ELR (cell line): ENCODE measurements at places on chromosomes 16 and 17.

GRCh38 chr17:39674702-39675389 is 6.6 kb downstream of the PNMT start:
- DNase-seq, result no peak

DNA sequence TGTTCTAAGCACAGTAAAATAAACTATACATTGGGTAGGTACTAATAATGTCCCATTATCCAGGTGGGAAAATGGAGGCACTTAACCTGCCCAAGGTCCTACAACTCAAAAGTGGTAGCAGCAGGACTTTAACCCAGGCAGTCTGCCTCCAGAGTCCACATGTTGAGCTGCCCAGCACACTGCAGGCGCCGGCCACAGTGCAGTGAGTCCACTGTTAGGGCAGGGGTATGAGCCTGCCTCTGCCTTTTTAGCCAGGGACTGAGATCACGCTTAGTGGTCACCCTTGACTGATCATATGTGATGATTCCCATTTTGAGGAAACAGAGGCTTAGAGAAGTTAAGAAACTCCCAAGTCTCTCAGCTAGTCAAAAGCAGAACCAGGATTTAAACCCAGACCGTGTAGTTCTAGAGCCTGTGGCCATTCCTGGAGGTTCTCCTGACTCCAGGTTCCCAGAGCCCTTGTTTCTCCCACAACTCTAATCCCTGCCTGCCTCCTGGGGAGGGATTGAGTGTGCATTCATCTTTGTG is 8.4 kb downstream of the CES1 start:
- no peak for DNase-seq

DNA sequence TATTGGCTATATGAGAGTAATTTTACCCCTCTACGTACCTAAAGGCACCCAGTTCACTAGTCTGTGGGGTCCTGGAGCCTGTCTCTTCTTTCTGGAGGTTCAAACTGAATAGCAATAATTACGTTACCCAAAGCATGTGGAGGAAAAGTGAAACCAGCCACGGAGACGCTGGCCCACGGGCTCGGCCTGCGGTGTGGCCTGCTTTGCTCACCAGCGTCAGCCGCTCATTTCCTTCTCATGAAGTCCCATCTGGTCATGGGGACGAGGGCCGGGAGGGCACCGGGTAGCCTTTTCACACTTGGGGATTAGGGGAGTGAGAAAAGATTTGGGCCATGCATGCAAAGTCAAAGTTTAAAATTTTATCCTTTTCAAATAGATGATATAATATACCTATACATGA is 26.9 kb downstream of the ELAC2 start:
- no peak for DNase-seq

DNA sequence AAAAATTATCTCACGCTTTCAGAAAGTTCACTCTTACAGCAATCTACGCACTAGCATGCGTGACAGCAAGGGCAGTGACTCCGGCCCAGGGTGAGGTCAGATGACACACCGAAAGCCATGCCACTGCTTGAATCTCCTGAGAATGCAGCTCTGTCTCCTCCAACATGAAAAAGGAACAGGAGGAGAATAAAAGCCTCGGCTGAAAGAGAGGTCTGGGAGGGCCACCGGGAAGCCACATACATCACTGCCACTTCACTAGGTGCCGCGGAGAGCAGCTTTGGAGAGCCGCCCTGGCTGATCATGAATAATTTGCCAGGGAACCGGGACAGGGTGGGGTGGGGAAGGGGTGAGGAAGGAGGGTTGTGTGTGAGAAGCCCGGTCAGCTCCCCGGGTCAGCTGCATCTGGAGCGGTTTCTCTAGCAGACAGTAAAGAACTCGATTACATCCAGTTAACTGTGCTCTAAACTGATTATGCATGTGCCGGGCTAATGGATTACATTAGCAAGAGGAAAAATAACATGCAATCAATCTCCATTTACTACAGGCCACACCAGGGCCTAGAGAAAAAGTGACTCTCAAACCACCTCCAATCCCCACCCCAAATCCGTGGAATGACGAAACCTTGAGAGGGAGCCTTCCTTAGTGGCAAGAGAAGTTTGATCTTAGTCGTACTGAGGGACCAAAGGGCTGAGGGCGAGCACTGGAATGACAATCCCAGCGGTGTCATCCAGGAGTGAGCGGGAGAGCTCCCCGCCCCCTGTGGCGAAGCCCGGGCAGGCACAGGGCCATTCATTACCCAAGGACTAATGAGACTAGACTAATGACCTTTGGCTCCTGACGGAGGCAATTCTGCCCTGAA is 100.3 kb downstream of the ZFHX3 start:
- no peak for DNase-seq

DNA sequence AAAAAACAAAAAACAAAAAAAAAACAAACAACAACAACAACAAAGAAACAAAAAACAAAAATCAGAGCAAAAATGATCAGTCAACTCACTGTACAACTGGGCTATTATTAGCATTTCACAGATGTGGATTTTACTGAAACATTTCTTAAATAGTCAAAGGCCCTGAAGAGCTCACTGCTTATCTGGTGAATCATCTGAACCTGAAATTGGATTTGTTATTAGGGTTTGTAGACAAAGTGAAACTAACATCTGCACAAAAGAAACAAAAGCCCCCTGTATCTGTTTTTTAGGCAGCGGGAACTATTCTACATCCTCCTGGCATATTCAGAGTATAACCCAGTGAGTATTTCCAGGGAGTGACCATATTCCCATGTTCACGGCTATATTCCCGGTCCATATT is 32.6 kb upstream of the KSR1 start:
- no peak for DNase-seq

GRCh38 chr17:11318207-11318606 is 77.2 kb downstream of the SHISA6 start:
- DNase-seq, result no peak

DNA sequence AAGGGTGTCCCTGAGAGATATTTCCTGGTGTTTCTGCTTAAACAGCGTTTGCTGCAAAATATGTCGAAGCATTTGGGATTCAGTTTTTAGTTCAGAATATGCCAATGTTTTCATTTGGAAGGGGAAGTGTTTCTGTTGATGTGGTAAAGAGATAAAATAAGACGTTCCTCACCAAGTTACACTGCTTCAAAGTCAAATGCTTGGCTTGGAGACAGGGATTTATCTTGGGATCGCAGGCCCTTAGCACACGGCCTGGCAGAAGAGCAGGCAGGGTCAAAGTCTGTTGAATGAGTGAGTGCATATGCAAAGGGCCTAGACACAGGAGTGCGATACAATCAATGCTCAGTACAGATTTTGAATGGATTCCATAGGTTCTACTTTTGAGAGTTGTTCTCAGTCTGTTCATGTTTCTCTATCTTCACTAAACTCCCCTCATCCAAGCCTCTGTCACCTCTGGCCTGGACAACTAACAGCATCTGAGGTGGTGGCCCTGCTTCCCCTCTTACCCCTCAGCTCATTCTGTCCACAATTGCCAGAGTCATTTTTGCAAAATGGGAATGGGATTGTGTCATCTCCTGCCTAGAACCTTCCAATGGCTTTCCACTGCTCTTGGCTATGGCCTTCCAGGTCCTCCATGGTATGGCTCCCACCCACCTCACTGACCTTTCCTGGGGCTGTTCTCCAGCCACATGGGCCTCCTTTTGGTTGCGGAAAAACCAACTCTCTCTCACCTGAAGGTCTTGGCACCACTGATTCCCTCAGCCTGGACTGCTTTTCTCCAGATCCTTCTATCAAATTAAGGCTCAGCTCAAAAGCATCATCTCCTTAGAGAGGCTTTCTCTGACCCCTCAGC is 3.2 kb downstream of the DEXI start:
- DNase-seq, result no peak

- peak; percentile 74 for DNase-seq
Measured at GRCh38 chr17:51371732-51372151, 111.4 kb downstream of the UTP18 start.

DNA sequence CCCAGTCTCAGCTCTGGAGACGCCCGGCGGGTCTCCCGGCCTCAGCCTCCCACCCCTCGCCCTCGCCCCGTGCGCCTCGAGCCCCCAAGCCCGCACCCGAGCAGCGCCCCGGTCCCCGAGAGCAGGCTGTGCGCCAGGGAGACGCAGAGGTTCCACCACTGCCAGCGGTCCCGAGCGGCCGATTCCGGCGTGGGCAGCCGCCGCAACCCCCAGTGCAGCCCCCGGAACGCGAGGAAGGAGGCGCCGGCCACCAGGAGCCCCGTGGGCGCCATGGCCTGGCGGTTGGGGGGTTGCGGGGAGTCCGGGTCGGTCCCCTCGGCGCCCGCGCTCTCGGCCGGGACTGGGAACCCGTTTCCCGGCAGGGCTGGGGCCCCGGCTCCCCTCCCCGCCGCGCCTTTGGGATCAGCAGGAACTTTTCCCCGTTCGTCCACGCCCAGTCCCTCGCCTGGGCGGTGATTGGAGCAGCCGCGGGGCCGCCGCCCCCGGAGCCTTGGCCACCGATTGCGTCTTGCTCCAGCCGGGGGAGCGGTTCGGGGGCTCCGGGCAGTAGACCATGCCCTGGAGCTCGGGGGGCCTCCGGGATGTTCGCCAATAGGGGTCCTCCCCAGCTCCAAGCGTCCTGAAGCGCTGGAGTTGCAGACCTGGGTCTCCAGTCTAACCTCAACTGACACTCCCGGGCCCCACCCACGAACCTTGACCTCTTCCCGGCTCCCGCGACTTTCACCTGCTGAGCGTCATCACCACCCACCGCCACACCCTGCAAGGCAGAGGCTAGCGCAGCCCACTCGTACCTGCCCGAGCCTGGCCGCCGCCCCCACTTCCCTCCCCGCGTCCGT is at the start of gene TLCD2:
TSS of gene TLCD2 (minus strand) at position 407 of the 836 bp plus-strand sequence. CDS start at position 272, 135 bp downstream.
- DNase-seq, result peak; percentile 78

- DNase-seq, result peak; percentile 57
Measured at GRCh38 chr17:71085238-71086033, 916.1 kb downstream of the KCNJ2 start.

GRCh38 chr17:80613732-80614071 is 69.1 kb downstream of the RPTOR start:
- DNase-seq, result no peak

DNA sequence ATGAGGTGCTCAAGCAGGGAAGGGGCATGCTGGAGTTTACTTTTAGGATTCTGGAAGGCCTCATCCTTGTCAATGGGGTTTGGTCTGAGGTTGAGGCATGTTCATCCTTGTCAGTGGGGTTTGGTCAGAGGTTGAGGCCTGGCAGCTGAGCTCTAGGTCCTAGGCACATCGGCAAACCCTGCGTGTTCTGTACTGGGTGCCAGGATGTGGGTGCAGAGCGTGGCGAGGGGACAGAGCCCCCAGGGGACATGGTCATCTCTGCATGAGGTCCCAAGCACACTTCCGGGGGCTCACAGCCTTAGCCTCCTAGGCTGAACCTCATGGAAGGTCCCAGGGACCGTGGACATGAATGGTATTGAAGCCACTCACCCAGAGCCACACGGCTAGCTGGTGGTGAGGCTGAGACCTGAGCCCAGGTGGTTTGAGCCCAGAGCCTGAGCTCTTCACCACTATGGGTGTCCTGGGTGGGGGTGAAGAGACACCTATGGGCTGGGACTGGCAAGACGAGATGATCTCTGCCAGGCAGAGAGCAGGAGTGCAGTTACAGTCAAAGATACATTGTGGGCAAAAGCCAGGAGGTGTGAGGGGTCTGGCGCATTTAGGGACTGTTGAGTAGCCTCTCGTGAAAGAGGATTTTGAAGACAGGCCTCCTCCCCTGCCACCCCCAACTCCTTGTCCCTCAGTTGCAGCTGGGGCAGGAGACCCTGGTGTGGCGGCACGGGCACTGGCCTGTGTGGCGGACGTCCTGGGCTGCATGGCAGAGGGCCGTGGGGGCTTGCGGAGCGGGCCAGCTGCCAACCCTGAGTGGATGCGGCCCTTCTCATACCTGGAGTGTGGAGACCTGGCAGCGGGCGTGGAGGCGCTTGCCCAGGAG is 19.3 kb downstream of the FCSK start:
- no peak for DNase-seq
